ENCODE measurements at places on chromosomes 12 and 14.

- DNase-seq, result no peak
These were observed 26.4 kb downstream of the CMKLR1 start for GRCh38 chr12:108312693-108313189.

DNA sequence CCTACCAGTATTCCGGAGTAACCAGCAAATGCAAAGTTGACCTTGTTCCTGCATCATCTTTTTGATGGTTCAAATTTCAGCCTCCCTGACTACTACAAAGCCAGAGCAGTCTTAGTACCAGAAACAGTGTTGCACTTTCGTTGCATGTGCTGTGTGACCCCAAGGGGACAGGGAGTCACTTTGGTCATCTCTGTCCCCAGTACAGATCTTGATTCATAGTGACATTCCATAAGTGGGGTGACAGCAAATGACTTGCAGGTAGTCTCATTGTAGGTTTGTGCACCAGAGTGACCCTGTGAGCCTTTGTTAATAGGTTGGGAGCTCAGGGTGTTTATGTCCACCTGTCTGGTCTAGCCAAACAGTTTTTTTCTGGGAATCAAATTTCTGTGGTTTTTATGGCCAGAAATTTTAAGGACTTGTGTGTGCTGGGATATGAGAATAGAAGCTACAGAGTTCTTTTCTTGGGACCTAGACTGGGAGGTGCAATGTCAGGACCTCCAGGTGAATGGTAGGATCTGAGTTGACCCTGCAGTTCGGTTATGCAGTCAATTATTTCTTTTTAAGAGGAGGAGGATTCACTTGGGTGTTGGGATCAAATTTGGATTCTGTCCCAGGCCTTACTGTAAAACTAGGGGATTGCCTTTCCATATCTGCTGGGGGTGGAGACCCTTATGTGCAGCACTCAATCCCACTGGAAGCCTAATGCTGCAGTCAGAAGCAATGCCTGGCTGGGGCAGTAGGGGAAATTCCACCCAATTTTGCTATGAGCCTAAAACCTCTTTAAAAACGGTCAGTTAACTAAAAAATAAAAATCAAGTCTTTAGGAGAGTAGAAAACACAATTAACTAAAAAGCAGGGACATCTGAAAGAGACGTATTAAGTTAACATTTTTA is 10.1 kb downstream of the EIF5 start:
- no peak for DNase-seq

GRCh38 chr14:26282578-26282977 is 315.3 kb downstream of the NOVA1 start:
- no peak for DNase-seq

DNA sequence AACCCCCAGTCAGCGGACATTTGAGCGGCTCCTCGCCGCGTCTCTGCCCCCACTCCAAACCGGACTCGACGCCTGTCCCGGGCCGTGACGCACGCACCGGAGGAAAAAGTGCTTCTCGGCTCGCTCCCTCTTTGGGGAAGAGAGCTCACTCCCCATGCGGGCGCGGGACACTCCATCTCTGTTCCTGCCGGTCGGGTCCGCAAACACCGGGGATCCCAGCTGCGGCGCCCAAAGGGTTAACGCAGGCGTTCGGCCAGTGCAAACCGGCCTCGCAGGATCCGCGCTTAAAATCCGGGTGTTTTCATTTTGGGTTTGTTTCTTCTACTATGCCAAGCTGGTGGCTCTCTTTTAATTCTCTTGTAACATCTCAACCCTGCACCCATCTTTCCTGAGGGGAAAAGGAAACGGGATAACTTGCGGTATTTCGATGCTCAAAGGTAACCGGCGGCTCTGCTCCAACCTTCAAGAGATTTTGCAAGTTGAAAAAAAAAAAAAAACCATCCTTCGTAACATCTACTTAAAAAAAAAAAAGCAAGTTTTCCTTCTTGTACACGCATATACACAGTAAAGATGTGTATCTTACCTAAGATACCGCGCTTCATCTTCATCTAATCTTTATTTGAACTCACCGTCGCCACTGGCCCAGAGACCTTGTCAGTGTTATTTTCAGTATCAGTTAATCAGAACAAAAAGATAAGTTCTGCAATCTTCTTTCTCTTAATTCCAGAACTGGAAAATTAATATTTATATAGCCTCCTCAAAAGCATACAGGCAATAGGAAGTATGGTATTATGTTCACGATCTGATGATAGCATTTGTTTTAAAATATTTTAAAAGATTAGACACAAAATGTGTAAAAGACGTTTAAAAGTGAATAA is 1.6 kb upstream of the ATP2B1 start:
- no peak for DNase-seq

DNA sequence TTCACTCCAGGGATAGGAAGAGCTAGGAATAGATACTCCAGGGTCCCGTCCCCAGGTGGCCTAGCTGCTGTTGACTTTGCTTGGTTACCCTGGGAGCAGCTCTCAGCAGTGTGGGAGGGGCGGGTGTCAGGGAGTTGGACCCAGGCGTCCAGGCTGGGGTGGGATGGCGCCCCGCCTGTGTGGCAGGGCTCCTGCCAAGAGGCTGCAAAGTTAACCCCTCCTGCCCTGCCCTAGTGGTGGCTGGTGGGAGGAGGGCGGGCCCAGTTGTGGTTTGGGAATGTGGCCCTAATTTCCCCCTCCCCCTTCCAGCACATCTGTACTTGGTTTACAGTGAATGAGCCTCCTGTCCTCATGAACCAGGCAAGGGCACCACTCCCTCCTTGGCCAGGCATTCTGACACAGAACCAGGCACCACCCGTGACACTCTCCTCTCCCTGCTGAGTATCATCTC is 1.7 kb upstream of the RARG start:
- DNase-seq, result no peak

DNA sequence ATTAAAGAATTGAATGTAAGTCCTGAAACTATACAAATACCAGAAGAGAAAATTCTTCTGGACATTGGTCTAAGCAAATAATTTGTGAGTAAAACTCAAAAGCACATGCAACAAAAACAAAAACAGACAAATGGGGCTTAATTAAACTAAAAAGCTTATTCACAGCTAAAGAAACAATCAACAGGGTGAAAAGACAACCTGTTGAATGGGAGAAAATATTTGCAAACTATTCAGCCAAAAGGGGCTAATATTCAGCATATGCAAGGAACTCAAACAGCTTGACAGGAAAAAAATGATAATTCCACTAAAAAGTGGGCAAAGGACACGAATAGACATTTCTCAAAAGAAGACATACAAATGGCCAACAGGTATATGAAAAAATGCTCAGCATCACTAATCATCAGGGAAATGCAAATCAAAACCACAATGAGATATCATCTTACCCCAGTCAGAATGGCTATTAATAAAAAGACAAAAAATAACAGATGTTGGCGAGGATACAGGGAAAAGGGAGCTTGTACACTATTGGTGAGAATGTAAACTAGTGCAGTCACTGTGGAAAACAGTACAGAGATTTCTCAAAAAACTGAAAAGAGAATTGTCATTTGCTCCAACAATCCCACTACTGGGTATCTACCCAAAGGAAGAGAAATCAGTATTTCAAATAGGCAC is 177.5 kb upstream of the RTL1 start:
- no peak for DNase-seq

DNA sequence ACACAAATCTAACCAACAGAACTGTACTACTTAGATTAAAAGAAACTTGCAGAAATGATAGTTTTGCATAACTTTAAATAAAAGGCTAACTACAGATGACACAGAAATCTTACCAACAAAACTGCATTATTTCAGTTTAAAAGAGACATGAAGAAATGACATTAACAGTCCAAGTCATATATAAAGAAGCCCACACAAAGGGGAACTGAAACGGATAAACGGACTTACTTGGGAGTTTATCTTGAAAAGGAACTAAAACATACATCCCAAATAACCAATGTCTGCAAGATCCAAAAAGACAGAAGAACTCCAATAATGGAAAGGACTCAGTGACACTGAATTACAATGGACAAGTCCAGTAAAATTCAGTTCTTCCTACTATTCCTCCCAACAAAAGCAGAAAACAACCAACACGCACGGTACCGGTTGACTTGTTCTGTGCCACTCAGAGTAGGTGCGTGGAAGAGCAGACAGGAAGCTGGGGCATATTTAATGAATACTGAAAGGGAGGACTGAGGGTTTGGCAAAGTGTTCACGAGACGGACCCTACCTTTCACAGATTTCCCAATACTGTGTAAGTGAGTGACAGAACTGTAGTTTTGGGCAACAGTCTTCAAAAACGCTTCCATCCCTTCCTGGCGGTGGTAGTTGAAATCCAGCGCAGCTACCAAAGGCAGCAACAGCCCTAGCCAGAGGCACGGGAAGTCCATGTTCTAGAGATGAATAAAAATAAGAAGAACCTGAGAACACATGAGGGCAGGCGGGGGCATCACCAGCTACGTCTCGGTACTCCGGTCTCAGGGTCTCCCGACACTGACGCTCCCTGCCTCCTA is 627 bp downstream of the CPM start:
- no peak for DNase-seq

GRCh38 chr12:47085815-47086252 is 6.1 kb upstream of the AMIGO2 start:
- DNase-seq, result peak; percentile 32

GRCh38 chr14:49940808-49941421 is 48.0 kb downstream of the ARF6 start:
- DNase-seq, result no peak

- DNase-seq, result no peak
These were observed 38.5 kb upstream of the SLCO1C1 start for GRCh38 chr12:20656600-20656999.

DNA sequence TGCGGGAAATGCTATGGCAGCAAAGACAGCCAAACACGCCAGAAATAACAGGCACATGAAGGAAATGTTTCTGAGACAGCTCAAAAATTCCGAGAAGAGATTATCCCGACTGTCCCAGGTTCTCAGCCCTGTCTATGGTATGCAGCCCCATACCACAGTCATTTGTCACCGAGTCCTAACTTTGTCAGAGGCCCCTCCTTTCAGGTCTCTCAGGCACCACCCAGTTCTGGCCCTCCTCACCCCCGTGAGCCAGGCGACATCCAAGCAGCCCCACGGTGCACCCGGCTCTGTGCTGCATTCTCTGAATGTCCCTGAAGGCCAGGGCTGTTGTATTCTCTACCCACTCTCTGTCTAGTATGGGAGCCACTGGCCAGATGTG is 24.0 kb downstream of the SSH1 start:
- DNase-seq, result no peak

- DNase-seq, result no peak
These were observed 7.6 kb upstream of the E2F7 start for GRCh38 chr12:77072833-77073495.

DNA sequence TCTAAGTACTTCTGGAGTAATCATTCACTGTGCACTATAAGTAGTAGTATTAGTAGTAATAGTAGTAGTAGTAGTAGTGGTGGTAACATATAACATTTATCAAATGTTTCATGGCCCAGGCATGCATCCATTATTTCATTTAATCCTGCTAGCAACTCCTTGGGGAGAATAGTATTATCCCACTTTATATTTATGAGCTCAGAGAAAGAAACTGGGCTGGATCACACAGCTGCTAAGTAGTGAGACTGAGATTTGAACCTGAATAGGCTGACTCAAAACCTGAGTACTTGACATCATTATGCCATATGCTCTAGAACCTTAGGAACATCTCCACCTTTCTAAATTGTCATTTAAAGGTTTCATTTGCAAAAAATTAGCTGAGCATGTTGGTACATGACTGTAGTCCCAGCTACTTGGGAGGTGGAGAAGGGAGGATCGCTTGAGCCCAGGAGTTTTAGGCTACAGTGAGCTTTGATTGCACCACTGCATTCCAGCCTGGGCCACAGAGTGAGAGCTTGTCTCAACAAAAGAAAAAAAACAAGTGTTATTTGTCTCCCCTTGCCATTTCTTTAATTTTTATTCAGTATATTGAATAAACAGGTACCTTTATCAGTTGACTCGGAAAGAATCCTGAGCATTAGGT is 11.4 kb upstream of the NID2 start:
- DNase-seq, result no peak

DNA sequence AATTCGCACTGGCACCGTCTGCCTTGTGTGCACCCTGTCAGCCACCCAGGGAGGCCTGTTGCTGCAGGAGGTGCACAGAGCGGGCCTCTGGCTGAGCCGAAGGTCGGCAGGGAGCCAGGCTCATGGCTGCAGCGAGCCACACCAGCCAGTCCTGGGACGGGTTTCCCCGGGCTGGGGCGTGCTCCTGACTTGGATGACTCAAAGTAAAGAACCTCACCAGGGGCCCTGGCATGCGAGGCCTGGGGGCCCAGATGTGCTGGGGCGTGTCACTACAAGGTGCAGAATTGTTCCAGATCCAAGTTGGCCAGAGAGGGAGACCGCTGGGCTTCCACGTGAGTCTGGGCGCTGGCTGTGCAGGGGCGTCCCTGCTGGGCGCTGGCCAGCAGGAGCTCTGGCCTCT is 34.5 kb downstream of the FBRSL1 start:
- DNase-seq, result no peak

DNA sequence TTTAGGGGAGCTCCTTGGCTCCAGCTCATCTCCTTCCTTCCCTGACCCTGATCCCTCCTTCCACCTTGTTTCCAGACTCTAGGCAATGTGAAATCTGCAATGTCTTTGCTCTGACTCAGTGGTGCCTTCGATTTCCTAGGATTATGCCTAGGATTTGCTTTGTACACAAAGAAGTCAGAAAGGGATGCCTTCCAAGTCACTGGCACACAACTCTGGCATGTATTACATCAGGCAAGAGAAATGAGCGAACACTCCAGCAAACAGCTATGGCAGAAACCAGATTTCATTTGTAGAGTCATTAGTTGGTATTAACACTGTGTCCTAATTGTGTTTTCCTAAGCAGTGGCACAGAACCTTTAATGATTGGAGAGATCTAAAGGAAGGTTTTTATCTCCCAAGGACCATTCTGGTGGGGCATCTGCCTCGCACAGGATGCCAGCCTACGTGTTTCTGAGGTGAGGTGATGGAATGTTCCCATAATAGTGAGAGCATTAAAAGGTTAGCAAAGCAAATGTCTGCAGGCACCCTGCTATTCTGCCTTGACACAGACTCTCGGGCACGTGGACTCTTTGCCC is 84.9 kb downstream of the WSCD2 start:
- DNase-seq, result no peak

DNA sequence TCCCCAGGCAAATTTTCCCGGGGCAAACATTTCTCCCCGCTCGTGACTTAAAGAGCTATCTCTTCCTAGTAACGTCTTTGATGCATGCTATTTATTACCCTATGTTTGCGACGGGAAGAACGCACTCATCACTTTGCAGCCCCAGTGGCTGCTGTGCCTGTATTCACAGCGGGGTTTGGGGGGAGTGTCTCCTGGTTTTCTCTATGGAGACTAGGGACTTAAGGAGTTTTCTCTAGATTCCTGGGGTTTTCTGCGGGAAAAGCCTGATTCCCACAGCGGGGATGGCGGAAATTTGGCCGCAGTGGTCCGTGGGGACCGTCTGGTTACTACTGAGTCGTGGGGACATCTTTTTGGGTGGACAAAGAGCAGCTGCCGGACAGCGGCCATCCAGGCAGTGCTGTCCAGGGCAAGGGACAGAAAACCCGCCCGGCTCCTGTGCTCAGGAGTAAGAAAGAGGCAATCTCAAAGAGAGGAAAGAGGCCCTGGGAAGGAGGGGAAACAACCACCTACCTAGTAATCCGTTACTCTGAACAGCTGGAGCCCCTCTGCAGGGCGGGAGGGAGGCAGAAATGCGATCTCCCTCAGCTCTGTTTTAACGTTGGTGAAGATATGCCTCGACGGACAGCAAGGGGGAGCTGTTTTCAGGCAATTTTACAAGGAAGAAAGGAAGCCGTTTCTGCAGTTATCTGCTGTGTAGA is 771 bp upstream of the AVPR1A start:
- DNase-seq, result no peak

GRCh38 chr12:6295094-6295811 is 15.2 kb upstream of the PLEKHG6 start:
- no peak for DNase-seq
